ENCODE measurements at places on chromosomes 16 and 17. TPM values are rescaled to one million over a fixed set of nuclear protein-coding genes. Genes with fewer than 3 reads are reported as not detected.

Gene TBC1D3K
- not detected for total RNA-seq

Gene ABCC12
- total RNA-seq = not detected

- H3K27ac ChIP-seq = no peak overlapping the region
- no peak for DNase-seq
- H3K36me3 ChIP-seq = no peaks in the 10 kb centered on the region
Observed at GRCh38 chr16:86809458-86809955, 231.2 kb downstream of the FOXL1 start.

GRCh38 chr16:88577166-88577565 lies 7.0 kb downstream of the ZC3H18 start:
- no peaks in the 10 kb centered on the region for H3K27me3 ChIP-seq
- no peak overlapping the region for H3K4me3 ChIP-seq
- no peak for DNase-seq
- H3K27ac ChIP-seq = no peak overlapping the region

DNA sequence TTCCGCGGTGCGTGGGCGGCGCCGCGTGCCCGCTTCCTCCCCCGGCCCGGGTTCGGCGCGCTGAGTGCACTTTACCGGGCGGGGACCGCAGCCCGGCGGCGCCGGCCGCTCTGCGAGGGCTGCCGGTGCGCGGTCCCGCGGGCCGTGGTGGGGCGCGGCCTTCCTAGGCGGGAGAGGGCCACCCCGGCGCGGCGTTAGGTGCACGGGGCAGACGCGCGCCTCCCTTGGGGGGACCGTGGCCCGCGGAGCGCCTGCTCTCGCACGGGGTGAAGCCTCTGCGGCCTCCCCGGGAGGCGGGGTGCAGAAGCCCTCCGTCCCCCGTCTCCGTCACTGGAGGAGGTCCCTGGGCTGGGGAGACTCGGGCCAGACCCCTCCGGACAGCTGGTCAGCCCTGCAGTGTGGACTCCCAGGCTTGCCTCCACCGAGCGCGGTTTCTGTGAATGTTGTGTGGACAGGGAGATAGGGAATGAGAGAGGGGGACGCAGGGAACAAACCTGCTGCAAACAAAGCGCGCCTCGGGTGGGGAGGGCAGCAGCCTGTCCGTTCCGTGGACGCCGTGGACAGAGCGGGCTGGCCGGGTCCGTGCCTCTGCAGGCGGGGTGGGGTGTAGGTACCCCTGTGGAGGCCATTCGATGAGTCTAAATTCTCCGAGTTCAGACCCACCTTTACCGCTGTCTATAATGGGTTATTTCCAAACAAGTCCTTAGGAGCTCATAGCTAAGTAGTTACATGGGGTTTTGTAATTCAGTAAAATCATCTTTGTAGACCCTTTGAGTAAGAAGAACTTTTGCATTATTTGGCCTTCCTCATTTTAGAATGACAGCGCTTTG lies 721 bp downstream of the TBCD start:
- DNase-seq = no peak
- H3K4me1 ChIP-seq = peaks cover 24% of the 10 kb centered on the region
- peaks cover 8% of the 10 kb centered on the region for H3K36me3 ChIP-seq
